ENCODE measurements at places on chromosomes 1 and 21.

DNA sequence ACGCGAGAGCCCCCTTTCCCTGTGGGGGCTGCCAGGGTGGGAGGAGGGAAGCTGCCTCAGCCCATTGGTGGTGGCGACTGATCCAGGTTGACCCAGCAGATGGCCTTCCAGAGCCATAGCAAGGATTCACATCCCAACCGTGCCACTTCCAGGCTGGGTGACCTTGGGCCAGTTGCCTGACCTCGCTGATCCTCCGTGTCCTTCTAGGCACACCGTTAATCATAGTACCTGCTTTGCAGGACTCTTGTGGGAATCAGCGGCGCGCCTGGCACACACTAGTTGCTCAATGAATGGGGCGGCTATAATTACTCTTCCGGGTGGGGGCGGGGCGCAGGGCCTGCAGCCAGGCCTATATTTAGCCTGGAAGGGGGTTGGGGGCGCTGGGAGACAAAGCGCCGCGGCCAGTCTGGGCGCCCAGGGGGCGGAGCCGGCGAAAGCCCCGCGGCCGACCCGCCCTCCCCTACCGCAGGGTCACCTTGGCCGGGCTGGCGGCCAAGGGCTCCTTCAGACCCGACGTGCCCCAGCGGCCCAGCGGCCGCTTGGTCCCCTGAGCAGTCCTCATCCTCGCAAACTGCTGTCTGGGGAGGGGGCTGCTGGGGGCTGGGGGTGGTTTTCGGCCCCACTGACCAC, 5.1 kb downstream of the HSPB7 start:
- peak; percentile 64 for DNase-seq

DNA sequence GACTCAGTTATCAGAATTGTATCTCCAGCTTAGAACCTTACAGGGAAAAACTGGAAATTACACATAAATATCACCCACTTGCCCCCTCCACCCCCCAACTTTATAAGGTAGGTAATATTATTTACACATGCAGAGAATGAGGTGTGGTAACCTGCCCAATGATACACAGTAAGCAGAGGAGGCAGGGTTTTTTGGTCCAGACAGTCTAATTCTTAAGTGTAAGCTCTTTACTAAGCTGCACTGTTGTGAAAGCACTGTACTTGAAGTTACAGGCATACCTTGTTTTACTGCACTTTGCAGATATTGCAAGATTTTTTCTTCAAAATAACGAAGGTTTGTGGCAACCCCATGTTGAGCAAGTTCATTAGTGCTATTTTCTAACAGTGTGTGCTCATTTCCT, 24.8 kb upstream of the MYOCOS start:
- no peak for DNase-seq

- no peak for DNase-seq
These were observed 5.5 kb upstream of the ZBED6 start for GRCh38 chr1:203789966-203790365.

- no peak for DNase-seq
These were observed 32.3 kb downstream of the TBX19 start for GRCh38 chr1:168312718-168313604.

GRCh38 chr1:204373911-204374310, 14.2 kb upstream of the PLEKHA6 start:
- DNase-seq: no peak

DNA sequence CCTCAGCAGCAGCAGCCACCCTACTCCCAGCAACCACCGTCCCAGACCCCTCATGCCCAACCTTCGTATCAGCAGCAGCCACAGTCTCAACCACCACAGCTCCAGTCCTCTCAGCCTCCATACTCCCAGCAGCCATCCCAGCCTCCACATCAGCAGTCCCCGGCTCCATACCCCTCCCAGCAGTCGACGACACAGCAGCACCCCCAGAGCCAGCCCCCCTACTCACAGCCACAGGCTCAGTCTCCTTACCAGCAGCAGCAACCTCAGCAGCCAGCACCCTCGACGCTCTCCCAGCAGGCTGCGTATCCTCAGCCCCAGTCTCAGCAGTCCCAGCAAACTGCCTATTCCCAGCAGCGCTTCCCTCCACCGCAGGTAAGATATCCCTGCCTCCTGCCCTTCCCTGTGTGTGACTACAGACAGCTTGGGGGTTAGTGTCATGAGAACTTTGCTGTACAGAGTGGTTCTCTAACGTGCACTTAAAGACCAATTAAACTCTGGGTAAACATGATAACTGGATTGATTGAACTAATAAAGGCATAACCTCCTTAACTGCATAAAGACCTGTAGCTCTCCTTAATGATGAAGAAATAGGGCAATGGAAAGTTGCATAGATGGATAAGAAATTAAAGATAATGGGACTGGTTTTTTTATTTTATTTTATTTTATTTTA, 35.6 kb downstream of the ARID1A start:
- no peak for DNase-seq

DNA sequence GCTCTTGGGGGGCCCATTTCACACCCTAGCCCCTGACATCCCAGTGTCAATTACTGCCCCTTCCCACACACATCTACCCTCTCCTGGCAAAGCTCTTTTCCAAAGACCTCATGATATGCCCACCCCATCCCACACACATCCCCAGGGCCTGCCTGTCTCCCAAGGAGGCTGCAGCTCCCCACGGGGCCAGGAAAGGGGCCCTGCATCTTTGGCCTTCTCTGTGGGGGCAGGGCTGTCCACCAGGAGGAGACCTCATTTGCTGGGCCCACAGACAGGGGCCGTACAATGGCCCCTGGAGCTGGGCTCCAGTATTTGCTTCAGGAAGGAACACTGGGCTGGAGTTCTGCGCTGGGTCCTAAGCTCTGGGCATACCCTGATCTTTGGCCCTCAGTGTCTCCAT, 65.6 kb upstream of the RUNX3 start:
- DNase-seq: no peak

- DNase-seq: no peak
These were observed 1.4 kb downstream of the CAPN8 start for GRCh38 chr1:223664106-223664505.

GRCh38 chr1:12566484-12567287, 51.3 kb downstream of the DHRS3 start:
- no peak for DNase-seq

DNA sequence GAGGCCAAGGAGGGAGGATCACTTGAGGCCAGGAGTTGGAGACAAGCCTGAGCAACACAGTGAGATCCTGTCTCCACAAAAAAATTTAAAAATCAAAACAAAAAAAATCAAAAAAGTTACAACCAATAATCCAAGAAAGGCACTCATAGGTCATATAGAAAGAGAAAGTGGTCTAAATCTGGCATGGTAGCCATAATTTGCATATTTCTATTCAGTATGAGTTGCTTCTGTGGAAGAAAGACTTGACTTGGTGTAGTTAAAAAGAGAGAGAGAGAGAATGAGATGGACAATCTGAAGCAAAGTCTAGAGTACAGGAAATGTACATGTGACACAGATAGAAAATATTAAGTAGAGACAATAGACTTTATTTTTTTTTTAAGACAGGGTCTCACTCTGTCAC, 22.5 kb downstream of the JMJD4 start:
- DNase-seq: no peak

GRCh38 chr1:230189341-230189740, 122.3 kb downstream of the GALNT2 start:
- no peak for DNase-seq

- no peak for DNase-seq
These were observed 2.9 kb downstream of the SARS1 start for GRCh38 chr1:109216662-109217061.

DNA sequence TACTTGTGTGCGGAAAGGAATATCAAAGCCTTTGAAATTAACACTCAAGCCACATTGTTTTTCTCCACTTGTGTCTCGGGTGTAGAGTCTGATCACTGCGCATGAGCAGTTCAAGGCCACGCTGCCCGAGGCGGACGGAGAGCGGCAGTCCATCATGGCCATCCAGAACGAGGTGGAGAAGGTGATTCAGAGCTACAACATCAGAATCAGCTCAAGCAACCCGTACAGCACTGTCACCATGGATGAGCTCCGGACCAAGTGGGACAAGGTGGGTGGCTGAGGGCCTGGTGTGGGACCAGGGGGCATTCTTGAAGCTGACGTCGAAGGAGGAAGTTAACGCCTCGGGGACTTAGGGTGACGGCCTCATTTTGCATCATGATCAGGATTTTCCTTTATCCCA, 43.7 kb upstream of the MTR start:
- DNase-seq: no peak
